Activated CD4-positive, CD25-positive, alpha-beta regulatory T cell (primary cell): ENCODE measurements at places on chromosomes 5 and 9.

DNA sequence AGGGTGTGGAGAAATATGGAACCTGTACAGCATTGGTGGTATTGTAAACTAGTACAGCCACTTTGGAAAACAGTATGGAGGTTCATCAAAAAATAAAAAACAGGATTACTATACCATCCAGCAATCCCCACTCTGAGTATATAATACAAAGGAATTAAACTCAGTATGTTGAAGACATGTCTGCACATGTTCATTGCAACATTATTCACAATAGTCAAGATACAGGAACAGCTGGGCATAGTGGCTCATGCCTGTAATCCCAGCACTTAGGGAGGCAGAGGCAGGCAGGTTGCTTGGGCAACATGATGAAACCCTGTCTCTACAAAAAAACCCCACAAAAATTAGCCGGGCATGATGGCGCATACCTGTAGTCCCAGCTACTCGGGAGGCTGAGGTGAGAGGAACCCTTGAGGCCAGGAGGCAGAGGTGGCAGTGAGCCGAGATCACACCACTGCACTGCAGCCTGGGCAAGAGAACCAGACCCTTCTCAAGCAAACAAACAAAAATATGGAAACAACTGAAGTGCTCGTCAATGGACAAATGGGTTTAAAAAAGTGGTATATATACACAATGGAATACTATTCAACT lies 63.6 kb downstream of the TMEM174 start:
- DNase-seq = no peak

GRCh38 chr9:136686794-136687711 lies at the start of gene AGPAT2:
Gene AGPAT2, minus strand, starts transcription at chr9:136687457. Its CDS starts 100 bp downstream, at chr9:136687357.
- peak; percentile 39 for DNase-seq

- DNase-seq = no peak
These were observed 132.1 kb upstream of the PPP1R26 start for GRCh38 chr9:135347461-135347860.

- no peak for DNase-seq
These were observed 293.4 kb upstream of the ACTBL2 start for GRCh38 chr5:57776035-57776434.

DNA sequence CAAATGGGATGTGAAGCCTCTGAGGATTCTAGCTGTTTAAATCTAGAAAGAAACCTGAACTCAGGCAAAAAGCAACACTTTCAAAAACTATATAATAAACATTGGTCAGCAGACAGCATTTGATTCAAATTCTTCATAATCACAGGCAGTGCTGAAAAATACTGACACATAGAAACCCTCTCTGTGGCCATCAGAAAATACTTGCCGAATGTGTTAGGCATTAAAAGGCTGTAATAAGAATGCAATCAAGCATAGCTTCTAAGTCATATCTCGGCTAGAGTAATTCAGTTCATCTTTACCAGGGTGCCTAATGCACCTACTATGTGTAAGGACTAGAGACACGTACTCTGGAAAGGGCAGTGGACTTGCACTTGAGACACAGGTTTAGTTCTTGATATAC lies 405.3 kb upstream of the SGCD start:
- no peak for DNase-seq

DNA sequence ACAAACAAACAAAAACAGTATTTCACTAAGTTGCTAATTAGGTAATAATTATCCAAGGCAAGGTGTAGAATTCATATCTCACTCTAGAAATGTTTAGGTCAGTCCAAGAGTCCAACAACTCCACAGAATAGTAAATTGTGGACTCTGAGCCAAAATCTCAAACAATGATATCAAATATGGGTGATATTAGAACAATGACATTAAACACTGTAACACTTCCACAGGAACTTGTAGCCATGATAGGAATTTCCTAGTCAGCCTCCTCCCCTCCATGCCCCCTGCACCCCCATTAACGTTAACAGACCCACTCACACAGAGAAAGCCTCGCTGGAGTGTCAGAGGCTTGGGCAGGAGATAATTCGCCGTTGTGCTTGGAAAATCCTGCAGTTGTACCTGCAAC lies 305.0 kb upstream of the PIK3R1 start:
- no peak for DNase-seq

DNA sequence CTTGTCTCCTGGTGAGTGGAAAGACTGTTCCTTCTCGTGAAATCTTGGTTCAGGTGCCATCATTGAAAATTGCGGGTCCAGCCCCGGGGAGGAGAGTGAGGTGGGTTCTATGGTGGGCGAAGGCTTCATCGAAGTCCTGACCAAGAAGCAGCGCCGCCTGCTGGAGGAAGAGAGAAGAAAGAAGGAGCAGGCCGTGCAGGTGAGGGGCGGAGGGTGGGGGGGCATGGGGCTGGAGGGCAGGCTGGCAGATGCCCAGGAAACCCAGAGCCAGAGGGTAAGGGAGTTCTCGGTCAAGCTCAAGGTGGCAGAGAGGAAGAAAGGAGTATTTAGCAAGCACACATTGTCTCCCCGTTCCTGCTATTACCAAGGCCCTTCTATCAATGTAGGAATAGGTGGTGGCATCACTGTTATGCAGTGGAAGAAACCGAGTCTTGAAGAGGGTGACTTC lies 24.3 kb upstream of the POMT1 start:
- peak; percentile 29 for DNase-seq

DNA sequence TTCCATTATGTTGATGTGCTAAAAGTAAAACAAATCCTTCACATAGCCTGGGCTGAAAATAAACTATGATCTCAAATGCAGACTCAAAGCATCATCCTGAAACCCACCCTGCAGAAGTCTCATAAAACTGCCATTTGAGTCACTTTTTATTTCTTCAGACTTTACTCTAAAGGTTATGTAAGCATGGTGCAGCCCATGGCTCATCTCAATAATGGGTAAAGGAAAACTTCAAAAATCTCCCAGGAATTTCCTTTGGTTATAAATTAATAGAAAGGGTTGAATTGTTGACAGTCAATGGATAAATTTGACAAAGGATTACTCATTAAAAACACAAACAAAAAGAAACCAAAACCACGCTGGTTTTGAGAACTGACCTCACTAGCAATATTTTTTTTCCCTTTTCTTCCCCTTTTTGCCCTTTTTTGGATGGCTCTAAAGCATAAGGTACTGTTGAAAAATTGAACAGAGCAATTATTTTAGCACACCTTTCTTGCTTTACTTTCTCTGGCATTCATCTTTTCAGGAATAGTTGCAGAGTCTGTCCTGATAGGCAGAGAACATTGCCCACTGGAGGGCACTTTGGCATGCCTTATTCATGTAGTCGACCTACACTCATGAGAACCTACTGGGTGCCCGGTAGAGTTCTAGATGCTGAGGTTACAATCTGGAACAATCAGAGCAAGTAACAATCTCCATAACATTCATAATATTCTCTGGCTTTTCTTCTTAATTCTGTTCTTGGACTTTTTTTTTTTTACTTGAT lies 191.4 kb downstream of the TMEM167A start:
- DNase-seq = no peak
